LoVo (cell line): ENCODE measurements at places on chromosomes 3 and 15.

DNA sequence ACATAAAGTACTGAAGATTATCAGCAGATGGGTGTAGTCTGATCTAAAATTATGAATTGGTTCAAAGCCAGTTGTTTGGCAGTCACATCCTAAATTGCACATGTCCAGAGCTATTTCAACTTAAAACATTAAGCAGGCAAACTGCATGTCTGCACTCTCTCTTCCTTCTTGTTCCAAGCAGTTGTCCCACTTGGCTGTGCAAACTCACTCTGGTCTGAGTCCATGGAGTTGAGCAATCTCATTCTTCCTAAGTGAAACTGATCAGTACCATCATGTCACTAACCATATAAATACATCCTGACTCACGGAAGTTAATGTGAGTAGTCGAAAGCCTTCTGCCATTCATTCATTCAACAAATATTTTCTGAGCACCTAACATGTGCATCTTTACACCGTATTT lies 353.0 kb downstream of the ROBO1 start:
- no peak for DNase-seq

DNA sequence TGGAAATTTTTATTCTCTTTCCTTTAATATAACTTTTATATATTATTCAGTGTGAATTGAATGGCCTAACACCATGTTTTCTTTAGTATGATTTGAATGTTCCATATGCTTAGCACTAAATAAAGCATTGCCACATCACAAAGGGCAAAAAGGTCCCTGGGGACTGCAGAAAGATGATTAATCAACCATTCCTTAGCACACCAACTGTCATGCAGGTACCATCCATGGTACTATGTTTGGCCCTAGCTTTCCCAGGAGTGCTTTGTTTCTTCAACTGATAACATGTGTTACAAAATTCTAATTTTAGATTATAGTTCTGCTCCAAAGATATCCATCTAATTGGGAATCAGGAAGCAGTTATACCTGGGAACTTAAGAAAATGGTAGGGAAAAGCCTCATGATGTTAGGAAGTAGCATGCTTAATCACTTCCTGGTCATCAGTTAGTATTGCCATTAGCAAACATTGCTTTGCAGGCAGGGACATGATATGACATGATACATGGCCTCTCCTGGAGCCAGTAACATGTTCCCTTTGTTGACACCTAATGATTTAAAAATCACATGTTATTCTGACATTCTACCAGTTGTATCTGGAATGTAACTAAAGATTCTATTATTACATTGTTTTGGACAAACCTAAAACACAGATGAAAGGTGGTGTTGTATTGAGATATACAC lies 712.6 kb upstream of the GBE1 start:
- DNase-seq = no peak

DNA sequence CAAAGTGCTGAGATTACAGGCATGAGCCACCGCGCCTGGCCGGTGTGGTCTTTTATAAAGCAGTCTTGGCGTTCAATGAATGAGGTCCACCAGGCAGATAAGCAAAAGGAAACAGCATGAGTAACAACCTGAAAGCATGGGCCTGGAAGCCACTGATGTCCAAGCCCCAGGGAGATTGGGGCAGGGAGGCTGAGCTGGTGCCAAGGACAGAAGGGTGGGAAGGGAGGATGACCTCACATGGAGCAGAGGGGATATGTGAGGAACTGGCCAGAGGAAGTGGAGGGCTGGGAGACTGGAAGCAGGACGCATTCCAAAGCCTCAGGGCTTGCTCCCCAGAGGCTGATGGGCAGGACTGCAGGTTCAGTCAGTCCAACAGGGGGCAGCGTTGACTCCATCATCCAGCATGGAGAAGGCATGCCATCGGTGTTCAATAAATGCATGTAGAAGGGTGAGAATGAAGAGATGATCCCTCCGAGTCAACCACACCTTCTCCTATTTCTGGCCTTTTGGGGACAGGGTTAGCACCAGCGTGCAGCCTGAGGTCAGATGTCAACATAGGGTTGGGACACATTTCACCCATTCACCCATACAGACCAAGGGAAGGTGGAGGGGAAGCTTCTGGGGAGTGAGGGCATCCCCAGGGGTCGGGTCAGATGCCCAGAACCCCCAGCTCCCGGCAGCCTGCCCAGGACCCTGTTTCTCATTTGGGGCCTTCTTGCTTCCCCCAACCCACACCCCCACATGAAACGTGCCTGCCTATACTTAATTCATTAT lies 14.8 kb downstream of the MYL3 start:
- DNase-seq = no peak

DNA sequence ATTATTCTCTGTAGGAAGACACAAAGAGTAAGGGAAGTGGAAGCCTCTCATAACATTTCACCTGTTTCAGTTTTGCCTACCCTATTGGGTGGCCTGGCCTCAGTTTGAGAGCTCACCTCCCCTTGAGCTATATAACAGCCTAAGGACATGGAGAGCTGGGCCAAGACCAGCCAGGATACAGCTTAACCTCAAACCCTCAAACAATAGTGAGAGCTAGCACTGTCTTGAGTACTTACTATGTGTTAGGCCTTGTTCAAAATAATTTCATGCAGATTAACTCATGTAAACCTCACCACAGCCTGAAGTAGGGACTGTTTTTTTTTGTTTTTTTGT lies 15.0 kb upstream of the TBL1XR1 start:
- no peak for DNase-seq

- peak; percentile 33 for DNase-seq
Measured at GRCh38 chr3:18812316-18812715, 336.0 kb upstream of the KCNH8 start.

GRCh38 chr15:67573194-67573593 lies 30.7 kb downstream of the MAP2K5 start:
- no peak for DNase-seq

- DNase-seq = no peak
Measured at GRCh38 chr3:30614373-30614772, 8.0 kb downstream of the TGFBR2 start.

- DNase-seq = peak; percentile 63
Measured at GRCh38 chr3:186307594-186308221, 54.3 kb downstream of the DGKG start.

GRCh38 chr15:40782609-40783227 lies 12.9 kb downstream of the C15orf62 start:
- DNase-seq = peak; percentile 86

GRCh38 chr3:147507638-147508286 lies 98.6 kb downstream of the ZIC1 start:
- DNase-seq = no peak

GRCh38 chr15:41334293-41335120 lies 1.8 kb downstream of the NUSAP1 start:
- DNase-seq = no peak

GRCh38 chr3:33047842-33048834 lies 48.8 kb downstream of the GLB1 start:
- no peak for DNase-seq

GRCh38 chr15:45084163-45084562 lies 29.8 kb downstream of the DUOX2 start:
- no peak for DNase-seq

- DNase-seq = no peak
Measured at GRCh38 chr15:101087172-101087769, 164.6 kb downstream of the CHSY1 start.
